Spinal cord (tissue), 10 donors: ENCODE measurements at places on chromosomes 4 and X. TPM values are rescaled to one million over a fixed set of nuclear protein-coding genes. Genes with fewer than 3 reads are reported as not detected.

Gene MAGEB1
- not detected for polyA plus RNA-seq

Gene VCX
- not detected for polyA plus RNA-seq

Gene NEUROG2
- 1.2 TPM for polyA plus RNA-seq

Gene SULT1E1
- 33.4 TPM for polyA plus RNA-seq

Gene CHRDL1
- polyA plus RNA-seq = 12.6 TPM

Gene TRIM75
- polyA plus RNA-seq = not detected

Gene ADH6
- polyA plus RNA-seq = 0.59 TPM

Gene MAGED4
- 231 TPM for polyA plus RNA-seq

Gene ARMCX2
- 78.1 TPM for polyA plus RNA-seq

Gene GATB
- polyA plus RNA-seq = 29.2 TPM

Gene EVC2
- polyA plus RNA-seq = 1.7 TPM

Gene MAGEB18
- not detected for polyA plus RNA-seq

Gene NHS
- polyA plus RNA-seq = 14.1 TPM
